ENCODE measurements at places on chromosomes 7 and 10.
A peak's percentile ranks its signal among the peaks of the same experiment; 100 is the strongest.

DNA sequence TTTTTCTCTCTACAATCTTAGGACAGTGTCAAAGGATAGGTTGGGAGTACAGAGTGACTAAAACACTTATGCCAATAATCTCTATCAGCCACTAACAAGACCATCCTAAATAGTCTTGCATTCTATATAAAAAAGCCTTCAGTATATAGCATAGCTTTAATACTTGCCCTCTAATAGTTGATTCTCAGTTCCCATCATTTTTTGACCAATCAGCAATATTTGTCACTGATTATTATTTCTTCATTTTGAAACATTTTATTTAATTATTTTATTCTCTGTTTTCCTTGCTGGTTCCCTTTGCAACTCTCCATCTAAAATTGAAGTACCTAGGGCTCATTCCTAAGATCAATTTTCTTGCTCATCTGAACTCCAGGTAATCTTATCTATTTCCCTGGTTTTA, 470.0 kb downstream of the MAGI2 start:
- no peak for DNase-seq

DNA sequence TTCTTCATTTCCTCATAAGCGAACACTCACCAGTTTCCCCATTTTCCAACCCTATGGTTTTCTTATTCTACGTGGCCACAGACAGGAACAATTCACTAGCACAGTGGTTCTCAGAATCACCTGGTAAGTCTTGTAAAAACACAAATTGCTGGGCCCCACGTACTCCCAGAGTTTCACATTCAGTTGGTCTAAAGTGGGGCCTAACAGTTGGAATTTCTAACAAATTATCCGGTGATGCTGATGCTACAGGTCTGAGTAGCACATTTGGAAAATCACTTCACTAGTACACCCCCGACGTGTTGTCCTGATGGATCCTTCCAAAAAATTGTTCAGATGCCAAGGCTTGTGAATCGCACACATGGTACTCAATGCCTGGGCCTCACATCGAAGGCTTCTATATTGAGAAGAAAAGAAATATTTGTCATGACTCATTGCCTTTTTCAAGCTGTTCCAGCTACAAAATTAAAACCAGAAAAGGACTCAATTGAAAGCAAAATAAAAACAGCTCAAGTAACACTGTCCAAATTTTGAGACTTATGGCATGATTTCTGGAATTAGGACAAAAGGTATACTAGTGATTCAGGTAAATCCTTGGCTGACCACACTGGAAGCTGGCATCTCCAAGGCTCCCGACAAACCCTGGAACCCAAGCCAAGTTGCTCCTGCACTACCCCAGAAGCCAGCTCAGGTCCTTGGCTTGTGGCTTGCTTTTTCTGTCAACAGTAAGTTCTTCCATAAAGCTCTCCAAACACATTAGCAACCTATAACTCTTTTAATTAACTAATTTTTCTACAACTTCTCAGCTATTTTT, 12.9 kb upstream of the VIM start:
- no peak for DNase-seq

GRCh38 chr7:46169384-46169755, 248.3 kb upstream of the IGFBP3 start:
- no peak for DNase-seq

- DNase-seq: no peak
Observed at GRCh38 chr7:43244232-43244631, 131.8 kb downstream of the HECW1 start.

GRCh38 chr10:132705173-132705572, 80.8 kb downstream of the NKX6-2 start:
- DNase-seq: no peak

GRCh38 chr7:103630318-103630717, 184.3 kb upstream of the SLC26A5 start:
- DNase-seq: peak; percentile 99

DNA sequence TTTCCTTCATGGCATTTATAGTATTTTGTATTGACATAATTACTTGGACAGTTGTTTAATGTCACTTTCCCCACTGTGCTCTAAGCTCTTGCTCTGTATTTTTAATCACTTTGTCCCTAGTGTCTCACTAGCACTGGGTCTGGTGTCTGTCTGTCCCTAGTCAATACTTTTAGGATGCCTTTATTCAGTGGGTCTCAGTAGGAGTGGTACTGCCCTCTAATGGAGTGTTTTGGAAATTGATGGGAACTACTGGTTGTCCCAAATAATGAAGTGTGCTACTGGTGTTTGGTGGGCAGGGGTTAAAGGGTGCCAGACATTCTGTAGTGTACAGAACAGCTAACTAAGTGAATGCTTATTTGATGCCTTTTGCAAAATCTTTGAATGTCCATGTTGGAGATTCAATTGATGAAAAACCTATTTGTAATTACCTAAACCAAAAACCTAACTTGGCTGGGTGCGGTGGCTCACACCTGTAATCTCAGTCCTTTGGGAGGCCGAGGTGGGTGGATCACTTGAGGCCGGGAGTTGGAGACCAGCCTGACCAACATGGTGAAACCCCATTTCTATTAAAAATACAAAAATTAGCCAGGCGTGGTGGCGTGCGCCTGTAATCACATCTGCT, 33.3 kb downstream of the CDK14 start:
- DNase-seq: no peak

GRCh38 chr10:70132098-70133029, at the start of gene AIFM2:
AIFM2 (minus strand) TSS chr10:70132825; CDS start chr10:70124084, 8,741 bp downstream.
- DNase-seq: no peak

- no peak for DNase-seq
Observed at GRCh38 chr7:47525066-47525623, 56.8 kb downstream of the TNS3 start.

DNA sequence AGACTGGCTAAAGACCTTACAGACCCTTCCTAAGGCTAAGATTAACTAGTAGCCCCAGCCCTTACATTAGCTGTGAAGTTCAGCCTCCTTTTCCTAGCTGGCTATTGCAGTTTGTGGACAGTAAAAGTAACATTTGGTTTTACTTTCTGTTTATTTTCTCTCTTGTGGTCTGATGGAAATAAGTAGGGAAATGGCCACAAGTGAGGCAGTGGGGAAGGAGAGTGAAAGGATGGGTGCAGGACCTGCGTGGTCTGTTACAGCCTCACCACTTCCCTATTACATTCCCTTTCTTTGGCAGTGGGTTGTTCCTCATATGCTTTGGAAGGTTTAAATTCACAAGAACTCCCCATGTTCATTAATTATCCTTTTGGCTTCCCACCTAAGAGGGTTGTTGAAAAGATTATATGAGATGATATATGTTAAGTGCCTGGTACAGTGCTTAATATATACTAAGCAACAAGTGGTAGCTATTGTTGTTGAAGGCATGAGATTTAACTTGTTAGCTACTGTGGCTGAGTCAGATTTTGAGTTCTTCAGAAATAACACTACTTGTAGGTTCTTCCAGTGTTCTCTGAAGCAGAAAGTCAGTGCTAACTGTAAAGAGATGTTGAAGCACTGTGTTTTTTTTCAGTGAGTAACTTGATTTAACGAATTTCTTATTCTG, 181.7 kb downstream of the ST7 start:
- no peak for DNase-seq

- DNase-seq: no peak
Observed at GRCh38 chr10:114286921-114287320, 47.9 kb downstream of the VWA2 start.

- no peak for DNase-seq
Observed at GRCh38 chr10:98586096-98586495, 139.4 kb upstream of the HPS1 start.

DNA sequence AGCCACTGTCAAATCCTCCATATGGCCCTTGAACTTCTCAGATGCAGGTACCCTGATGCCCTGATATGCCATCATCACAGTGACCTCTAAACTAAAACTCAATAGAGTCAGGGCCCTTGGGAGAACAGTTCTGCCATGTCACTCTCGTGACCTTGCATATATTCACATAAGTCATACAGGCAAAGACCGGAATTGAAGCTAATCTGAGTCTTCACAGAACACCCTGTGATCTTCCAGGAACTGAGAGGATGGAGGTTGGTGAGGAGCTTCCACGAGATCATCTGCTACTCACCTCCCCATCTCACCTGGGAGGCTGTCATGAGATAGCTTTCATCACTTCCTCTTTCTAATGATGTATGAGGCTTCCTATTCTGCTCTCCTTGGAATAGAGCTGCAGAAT, 228.7 kb upstream of the CCDC6 start:
- no peak for DNase-seq

DNA sequence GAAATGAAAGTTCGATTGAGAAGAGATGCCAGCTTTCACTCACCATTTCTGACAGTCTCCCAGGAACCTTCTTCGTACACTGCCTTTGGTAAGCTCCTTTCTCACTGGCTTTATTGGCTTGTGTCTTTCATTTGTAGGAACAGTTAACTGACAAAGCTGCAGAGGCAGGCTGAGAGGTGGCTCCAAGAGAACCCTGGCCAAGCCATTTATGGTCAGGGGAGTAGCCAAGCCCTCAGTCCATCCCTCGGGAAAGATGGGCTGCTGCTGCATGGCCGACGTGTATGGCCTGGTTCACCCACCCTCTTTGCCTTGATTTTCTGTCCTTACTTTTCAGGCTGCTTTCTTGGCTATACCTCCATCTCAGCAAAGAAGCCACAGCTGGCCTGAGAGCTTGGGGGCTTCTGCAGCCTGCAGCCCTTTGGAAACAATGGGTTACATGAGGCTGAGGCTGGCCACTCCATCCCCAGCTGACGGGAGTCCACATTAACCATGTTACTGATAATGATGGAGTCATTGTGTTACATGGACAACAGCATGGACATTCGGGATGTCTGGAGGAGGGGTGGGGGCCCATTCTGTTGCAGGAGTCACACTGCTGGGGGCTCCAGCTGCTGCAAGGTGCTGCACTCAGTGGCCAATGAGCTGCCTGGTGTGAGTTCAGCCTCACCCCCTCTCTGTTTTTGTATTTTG, at the start of gene OPALIN:
TSS of gene OPALIN (minus strand) at position 152 of the 690 bp plus-strand sequence. CDS start at position 46, 106 bp downstream.
- no peak for DNase-seq

DNA sequence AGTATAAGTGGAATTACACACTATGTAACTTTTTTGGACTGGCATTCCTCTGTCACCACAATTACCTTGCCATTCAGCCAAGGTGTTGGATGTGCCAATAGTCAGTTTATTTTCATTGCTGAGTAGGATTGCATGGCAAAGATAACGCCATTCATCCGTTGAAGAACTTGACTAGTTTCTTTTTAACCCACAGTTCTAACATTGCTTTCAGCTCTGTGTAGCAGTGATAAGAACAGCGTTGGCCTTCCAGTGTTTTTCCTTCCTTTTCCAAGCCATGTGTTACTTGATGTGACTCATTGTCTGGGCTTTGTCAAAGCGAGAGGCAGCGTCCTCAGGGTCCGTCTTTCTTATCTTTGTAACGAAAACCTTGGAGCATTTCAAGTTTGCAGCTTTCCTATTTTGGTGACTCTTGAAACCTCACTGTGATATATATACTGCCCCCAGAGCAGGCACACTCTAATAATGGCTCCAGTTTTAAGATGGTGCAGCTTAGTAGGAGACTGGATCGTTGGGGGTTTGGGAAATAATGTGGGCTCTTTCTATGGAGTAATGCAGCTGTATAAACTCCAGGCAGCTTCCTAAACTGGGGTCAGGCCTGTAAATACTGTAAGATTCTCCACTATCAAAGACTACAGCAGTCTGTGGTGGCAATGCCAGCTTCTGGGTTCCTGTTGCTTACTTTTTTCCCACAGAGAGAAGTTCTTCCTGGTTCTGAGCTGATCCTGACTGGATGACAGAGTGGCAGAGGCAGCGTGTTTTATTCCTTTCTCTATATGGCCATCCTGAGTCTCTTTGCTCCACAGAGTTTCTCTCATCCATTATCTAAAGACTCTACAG, 41.7 kb downstream of the AKR1E2 start:
- DNase-seq: no peak

- DNase-seq: no peak
Observed at GRCh38 chr10:132168571-132169030, 18.1 kb upstream of the DPYSL4 start.

GRCh38 chr10:106535304-106535953, 629.1 kb downstream of the SORCS1 start:
- DNase-seq: no peak

DNA sequence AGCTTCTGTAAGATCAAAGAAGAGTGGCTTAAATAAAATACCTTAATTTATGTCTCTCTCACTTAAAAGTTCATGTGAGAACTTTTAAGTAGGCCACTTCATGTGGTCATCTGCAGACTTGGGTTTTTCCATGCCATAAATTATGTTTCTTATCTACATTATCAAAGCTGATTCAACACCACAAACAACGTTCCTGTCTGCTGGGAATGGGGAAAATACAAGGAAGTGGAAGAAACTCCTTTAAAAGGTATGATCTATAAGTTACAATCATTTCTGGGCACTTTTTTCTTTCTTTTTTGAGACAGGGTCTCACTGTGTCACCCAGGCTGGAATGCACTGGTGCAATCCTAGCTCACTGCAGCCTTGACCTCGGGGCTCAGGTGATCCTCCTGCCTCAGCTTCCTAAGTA, 16.9 kb upstream of the OTUD1 start:
- DNase-seq: no peak

DNA sequence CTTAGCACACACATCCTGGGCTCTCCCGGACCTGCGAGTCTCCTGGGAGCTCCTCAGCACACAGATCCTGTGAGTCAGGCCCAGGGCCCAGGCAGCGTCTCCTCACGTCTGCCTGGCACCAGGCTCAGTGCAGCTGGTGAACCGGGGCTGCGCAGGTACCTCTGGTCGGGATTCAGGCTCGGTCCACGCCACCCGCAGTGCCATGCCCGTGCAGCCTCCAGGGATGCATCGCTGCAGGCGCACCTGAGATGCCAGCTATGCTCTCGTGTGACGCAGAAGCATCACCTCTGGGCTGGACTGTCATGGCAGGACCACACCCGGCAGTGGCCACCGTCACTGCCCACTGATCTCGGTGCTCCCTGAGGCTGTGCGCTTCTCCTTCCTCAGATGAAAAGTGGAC, 52.0 kb downstream of the NKX6-2 start:
- DNase-seq: no peak

- no peak for DNase-seq
Observed at GRCh38 chr10:46247808-46248569, 38.8 kb upstream of the ANTXRL start.

GRCh38 chr10:46528675-46529615, 27.5 kb downstream of the GPRIN2 start:
- no peak for DNase-seq

DNA sequence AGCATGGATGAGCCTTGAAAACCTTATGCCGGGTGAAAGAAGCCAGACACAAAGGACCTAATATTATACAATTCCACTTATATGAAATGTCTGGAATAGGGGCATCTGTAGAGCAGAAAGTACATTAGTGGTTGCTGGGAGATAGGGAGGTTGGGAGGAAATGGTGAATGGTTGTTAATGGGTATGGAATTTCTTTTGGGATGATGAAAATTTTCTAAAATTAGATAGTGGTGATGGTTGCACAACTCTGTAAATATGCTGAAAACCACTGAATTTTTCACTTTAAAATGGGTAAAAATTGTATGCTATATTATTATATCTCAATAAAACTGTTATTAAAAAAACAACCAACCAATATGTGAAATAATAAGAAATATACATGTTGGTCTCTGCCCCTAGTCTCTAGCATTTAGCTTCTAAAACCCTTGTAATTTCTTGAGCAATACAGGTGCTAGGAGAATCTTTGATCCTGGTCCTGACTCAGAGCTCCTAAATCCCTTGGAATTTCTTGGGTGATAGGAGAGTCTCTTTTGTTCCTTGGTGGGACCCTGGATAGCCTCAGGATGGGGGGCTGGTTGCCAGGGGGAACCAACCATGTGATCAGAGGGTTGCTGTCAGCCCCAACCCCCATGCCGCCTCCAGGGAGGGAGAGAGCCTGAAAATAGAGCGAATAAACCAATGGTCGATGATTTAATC, 64.0 kb downstream of the TACR2 start:
- no peak for DNase-seq

GRCh38 chr10:71697938-71698709, 21.5 kb downstream of the C10orf105 start:
- DNase-seq: no peak

GRCh38 chr7:51366172-51366728, 49.6 kb upstream of the COBL start:
- DNase-seq: no peak

Data from NCI-H1417 treated with DMSO at 0.1 percent for 48 hours (cell line).